Prostate gland (tissue), 2 donors: ENCODE measurements at places on chromosomes 4 and X. TPM values are rescaled to one million over a fixed set of nuclear protein-coding genes. Genes with fewer than 3 reads are reported as not detected.

NIPAL1 gene
- 5.6 TPM for total RNA-seq

DNA sequence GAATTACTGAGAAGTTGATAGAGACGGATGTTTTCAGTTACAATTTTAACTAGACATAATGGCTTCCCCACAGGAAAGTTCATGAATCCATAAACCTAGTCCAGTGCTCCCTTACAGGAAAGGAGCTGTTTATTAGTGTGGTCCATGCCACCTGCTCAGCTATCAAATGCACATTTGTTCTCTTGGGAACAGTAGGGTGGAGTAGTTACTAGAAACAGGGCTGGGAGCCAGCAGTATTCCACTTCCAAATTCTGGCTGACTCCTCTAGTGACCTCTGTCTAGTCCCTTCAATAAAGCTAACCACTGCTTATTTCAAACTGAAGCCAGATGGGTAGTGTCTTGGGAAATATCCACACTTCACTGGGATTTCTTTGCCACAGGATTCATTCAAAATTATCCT lies 88.4 kb upstream of the TLL1 start:
- no peak for DNase-seq
- H3K36me3 ChIP-seq: no peaks in the 10 kb centered on the region
- no peak overlapping the region for H3K4me3 ChIP-seq
- H3K27ac ChIP-seq: no peak overlapping the region
- no peaks in the 10 kb centered on the region for H3K4me1 ChIP-seq
- no peaks in the 10 kb centered on the region for H3K27me3 ChIP-seq

- H3K4me1 ChIP-seq: no peaks in the 10 kb centered on the region
- no peak overlapping the region for H3K27ac ChIP-seq
- H3K36me3 ChIP-seq: no peaks in the 10 kb centered on the region
- DNase-seq: no peak
- H3K4me3 ChIP-seq: no peak overlapping the region
- no peaks in the 10 kb centered on the region for H3K27me3 ChIP-seq
These were observed 162.2 kb downstream of the DCHS2 start for GRCh38 chr4:154329268-154329868.

DNA sequence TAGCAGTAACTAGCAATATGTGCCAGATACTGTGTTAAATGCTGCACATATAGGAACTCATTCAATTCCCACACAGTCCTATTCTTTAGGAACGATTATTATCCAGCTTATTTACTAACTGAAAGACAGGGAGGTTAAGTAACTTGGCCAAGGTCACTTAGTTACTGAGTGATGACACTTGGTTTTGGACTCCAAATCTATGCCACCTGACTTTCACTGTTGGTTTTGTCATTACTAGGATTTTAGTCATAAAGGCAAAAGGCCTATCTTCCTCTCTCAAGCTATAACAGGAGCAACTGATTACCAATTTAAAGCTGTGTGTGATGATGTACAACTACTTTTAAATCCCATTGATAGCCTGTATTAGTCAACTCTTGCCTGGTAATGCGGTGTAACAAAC lies 138.9 kb upstream of the STX18 start:
- H3K27me3 ChIP-seq: no peaks in the 10 kb centered on the region
- no peaks in the 10 kb centered on the region for H3K36me3 ChIP-seq
- no peak for DNase-seq

GRCh38 chr4:1547131-1547855 lies 136.8 kb downstream of the FAM53A start:
- H3K27ac ChIP-seq: no peak overlapping the region
- H3K4me1 ChIP-seq: peaks cover 14% of the 10 kb centered on the region
- H3K4me3 ChIP-seq: no peak overlapping the region
- H3K27me3 ChIP-seq: no peaks in the 10 kb centered on the region
- H3K36me3 ChIP-seq: no peaks in the 10 kb centered on the region
- no peak for DNase-seq

- no peak overlapping the region for H3K4me3 ChIP-seq
- H3K4me1 ChIP-seq: no peaks in the 10 kb centered on the region
- H3K36me3 ChIP-seq: no peaks in the 10 kb centered on the region
These were observed 36.4 kb downstream of the FAT1 start for GRCh38 chr4:186687265-186687664.

MUC7 gene
- total RNA-seq: not detected

- H3K4me3 ChIP-seq: no peak overlapping the region
- no peak overlapping the region for H3K27ac ChIP-seq
- H3K27me3 ChIP-seq: no peaks in the 10 kb centered on the region
- H3K36me3 ChIP-seq: no peaks in the 10 kb centered on the region
- H3K4me1 ChIP-seq: no peaks in the 10 kb centered on the region
These were observed 518.3 kb downstream of the PPARGC1A start for GRCh38 chr4:23371533-23371932.

DNA sequence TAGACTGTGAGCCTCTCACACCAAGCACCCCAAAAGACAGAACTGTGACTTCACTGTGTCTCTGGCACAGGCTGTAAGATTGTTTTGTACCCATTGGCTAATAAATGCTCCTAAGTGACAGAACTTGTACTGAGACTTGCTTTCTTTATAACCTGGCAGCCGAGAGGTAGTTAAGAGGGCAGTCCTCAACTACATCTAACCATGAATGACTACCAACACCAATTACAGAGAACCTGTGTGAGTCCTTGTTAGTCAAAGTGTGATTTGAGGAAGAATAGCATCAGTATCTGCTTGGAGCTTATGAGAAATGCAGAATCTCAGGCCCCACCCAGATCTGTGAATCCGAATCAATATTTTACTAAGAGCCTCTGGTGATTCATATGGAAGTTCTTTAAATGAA lies 154.0 kb upstream of the FTHL17 start:
- H3K4me1 ChIP-seq: no peaks in the 10 kb centered on the region
- H3K27ac ChIP-seq: no peak overlapping the region
- no peaks in the 10 kb centered on the region for H3K27me3 ChIP-seq
- H3K4me3 ChIP-seq: no peak overlapping the region
- H3K36me3 ChIP-seq: no peaks in the 10 kb centered on the region

DNA sequence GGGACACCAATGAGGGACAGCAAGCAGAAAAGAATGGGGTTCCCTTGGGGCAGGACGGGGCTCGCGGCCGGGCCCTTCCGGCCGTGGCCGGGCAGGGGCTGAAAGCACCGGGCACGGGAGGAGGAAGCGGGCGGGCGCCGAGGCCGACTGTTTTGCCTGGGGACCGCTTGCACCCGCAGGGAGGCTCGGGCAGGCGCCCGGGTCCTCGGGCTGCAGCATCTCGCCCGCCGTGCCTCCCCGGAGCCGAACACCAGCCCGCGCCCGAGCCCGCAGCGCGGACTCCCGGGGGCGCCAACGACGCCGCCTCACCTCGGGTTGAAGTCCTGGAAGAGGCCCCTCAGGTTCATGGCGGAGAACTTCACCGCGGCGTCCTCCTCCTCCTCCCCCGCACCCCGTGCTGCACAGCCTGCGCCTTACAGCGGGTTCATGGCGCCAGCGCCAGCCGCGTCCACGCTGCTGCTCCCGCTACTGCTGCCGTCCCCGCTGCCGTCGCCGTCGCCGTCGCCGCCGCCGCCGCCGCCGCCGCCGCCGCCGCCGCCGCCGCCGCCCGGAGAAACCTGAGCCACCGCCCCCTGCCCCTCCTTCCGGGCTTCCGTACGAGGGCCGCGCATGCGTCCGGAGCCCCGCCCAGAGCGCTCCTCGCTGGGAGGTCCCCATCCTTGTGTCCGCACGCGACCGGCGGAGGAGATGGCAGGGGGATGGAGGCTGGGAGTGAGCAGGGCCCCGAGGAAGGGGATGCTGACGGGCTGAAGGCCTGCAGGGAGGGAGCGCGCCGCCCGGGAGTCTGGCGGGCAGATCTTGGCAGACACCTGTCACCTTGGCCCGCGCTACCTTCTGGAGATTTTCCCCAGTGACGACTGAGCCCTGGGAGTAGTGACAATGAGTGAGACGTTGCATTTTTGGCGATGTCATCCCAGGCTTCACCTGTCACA lies at the start of gene TMEM185A:
Gene TMEM185A, minus strand, starts transcription at position 559 of the 932 bp plus-strand sequence. Its CDS starts 212 bp downstream, at position 347.
- no peaks in the 10 kb centered on the region for H3K27me3 ChIP-seq

DNA sequence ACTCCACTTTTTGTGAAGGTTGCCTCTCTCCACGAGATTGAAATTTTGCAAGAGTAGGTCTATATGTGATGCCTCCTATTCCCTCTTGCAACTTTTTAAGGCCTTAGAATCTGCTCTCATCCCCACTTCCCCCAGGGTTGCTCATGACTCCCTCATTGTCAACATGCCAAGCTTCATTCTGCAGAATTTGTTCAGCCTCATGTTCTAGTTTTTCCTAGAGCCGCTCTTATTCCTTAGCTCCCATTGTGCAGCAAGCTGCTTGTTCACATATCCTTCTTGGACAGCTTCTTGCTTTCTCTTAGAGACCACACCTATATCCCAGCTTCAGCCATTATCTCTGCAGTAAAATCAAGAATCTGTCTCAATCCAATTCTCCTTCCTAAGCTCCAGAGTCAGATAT lies 82.4 kb downstream of the CNGA2 start:
- no peaks in the 10 kb centered on the region for H3K4me1 ChIP-seq
- no peak overlapping the region for H3K4me3 ChIP-seq
- H3K27ac ChIP-seq: no peak overlapping the region
- H3K36me3 ChIP-seq: no peaks in the 10 kb centered on the region
- no peak for DNase-seq
- no peaks in the 10 kb centered on the region for H3K27me3 ChIP-seq

NDNF gene
- total RNA-seq: 5.7 TPM

GRCh38 chr4:176746846-176747245 lies 45.9 kb downstream of the VEGFC start:
- H3K36me3 ChIP-seq: no peaks in the 10 kb centered on the region
- no peak overlapping the region for H3K4me3 ChIP-seq
- DNase-seq: no peak
- H3K4me1 ChIP-seq: no peaks in the 10 kb centered on the region
- no peaks in the 10 kb centered on the region for H3K27me3 ChIP-seq
- H3K27ac ChIP-seq: no peak overlapping the region

DNA sequence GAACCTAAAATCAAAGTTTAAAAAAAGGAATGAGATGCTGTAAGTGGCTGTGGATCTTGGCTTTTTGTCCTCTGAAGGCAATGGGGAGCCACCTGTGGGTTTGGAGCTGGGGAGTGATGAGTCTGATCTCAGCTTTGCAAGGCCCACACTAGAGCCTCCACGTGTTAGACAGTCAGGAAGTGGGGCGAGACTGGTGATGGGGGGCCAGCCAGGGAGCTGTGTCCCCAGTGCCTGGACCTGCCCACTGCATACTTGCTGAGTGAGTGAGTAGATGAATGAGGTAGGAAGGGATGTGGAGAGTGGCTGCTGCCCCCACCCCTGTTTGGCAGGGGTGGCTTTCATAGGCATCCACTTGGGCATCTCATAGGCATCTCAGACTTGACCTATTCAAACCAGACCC lies 84.0 kb downstream of the NHSL2 start:
- H3K4me1 ChIP-seq: no peaks in the 10 kb centered on the region
- no peaks in the 10 kb centered on the region for H3K36me3 ChIP-seq
- no peak for DNase-seq
- H3K4me3 ChIP-seq: no peak overlapping the region

IL3RA gene
- 7.2 TPM for total RNA-seq

RAB33B gene
- total RNA-seq: 12.0 TPM

- H3K27ac ChIP-seq: no peak overlapping the region
- no peak overlapping the region for H3K4me3 ChIP-seq
- H3K27me3 ChIP-seq: no peaks in the 10 kb centered on the region
- no peaks in the 10 kb centered on the region for H3K4me1 ChIP-seq
- H3K36me3 ChIP-seq: no peaks in the 10 kb centered on the region
These were observed 21.7 kb upstream of the DCLK2 start for GRCh38 chr4:150056569-150056968.

- no peaks in the 10 kb centered on the region for H3K4me1 ChIP-seq
- no peak overlapping the region for H3K4me3 ChIP-seq
These were observed 9.3 kb upstream of the PRMT9 start for GRCh38 chr4:147693218-147693617.

DNA sequence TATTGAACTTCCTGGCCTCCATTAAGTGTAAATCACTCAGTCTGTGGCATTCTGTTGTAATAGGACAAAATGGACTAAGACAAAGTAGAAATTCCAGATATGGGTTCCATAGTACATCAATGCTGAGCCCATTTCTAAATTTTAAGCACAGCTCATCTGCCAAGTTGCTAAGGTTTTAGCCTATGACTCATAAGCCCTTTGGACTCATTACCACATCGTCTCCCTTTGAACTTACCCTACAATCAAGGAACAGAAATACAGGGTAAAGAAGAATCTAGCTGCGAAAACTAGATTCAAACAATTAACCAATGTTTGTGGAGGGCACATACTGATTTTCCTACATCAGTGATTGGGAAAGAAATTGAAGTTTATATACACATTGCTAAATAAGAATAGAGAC lies 31.8 kb downstream of the NAA11 start:
- H3K4me3 ChIP-seq: no peak overlapping the region
- no peaks in the 10 kb centered on the region for H3K27me3 ChIP-seq
- no peak overlapping the region for H3K27ac ChIP-seq
- DNase-seq: no peak
- no peaks in the 10 kb centered on the region for H3K36me3 ChIP-seq

DNA sequence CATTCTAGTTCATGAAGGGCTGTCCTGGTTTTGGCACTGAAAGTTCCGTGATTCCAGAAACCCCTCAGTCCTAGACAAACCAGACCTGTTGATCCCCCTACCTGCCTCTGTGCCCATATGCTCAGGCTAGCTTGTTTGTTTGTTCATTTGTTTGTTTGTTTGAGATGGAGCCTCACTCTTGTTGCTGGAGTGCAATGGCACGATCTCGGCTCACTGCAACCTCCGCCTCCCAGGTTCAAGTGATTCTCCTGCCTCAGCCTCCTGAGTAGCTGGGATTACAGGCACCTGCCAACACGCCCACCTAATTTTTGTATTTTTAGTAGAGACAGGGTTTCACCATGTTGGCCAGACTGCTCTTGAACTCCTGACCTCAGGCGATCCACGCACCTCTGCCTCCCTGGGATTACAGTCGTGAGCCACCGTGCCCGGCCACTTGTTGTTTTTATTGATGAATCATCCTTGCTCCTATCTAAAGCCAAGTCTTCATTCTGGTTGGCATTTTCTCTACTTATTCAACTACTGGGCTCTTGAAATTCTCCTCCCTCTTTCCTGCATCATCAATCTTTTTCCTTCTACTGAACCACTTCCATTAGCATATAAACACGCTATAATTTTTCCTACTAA lies 86.3 kb upstream of the BMP2K start:
- no peaks in the 10 kb centered on the region for H3K4me1 ChIP-seq
- no peaks in the 10 kb centered on the region for H3K36me3 ChIP-seq
- no peaks in the 10 kb centered on the region for H3K27me3 ChIP-seq
- no peak for DNase-seq

AFF2 gene
- total RNA-seq: 0.27 TPM

GRCh38 chrX:129843459-129844306 lies at the start of gene ZDHHC9:
Gene ZDHHC9 (minus strand): TSS chrX:129843886. CDS start chrX:129841945, 1,941 bp downstream.
- peak within 1 kb of the TSS; percentile 59 for H3K4me3 ChIP-seq
- H3K27ac ChIP-seq: peak within 1 kb of the TSS; percentile 84
- H3K36me3 ChIP-seq: no peaks in the 10 kb centered on the region
- H3K4me1 ChIP-seq: no peaks in the 10 kb centered on the region
- peak; percentile 84 for DNase-seq
- no peaks in the 10 kb centered on the region for H3K27me3 ChIP-seq

- no peaks in the 10 kb centered on the region for H3K4me1 ChIP-seq
- DNase-seq: no peak
- H3K27ac ChIP-seq: no peak overlapping the region
- H3K4me3 ChIP-seq: no peak overlapping the region
- no peaks in the 10 kb centered on the region for H3K27me3 ChIP-seq
These were observed 31.1 kb upstream of the BMPR1B start for GRCh38 chr4:94726524-94727123.

GRCh38 chrX:101383679-101384205 lies 2.2 kb downstream of the BTK start:
- no peaks in the 10 kb centered on the region for H3K4me1 ChIP-seq
- no peak overlapping the region for H3K4me3 ChIP-seq
- no peak for DNase-seq

BMX gene
- 0.14 TPM for total RNA-seq

PABPC5 gene
- 3.1 TPM for total RNA-seq

FAM120C gene
- total RNA-seq: 14.9 TPM

- no peaks in the 10 kb centered on the region for H3K4me1 ChIP-seq
- no peaks in the 10 kb centered on the region for H3K36me3 ChIP-seq
- H3K4me3 ChIP-seq: no peak overlapping the region
- no peaks in the 10 kb centered on the region for H3K27me3 ChIP-seq
- H3K27ac ChIP-seq: no peak overlapping the region
These were observed 8.1 kb upstream of the NDST4 start for GRCh38 chr4:115121351-115122043.
